Stimulated activated CD8-positive, alpha-beta memory T cell treated with anti-CD3 and anti-CD28 coated beads, Interleukin-15, amount 100 ng/mL, for 24 hours (primary cell): ENCODE measurements at places on chromosomes 12 and 14.
A peak's percentile ranks its signal among the peaks of the same experiment; 100 is the strongest.

GRCh38 chr12:129871991-129872972, 31.5 kb downstream of the TMEM132D start:
- no peak for DNase-seq

- DNase-seq: no peak
Measured at GRCh38 chr12:101599311-101599710, 4.5 kb downstream of the MYBPC1 start.

GRCh38 chr14:53874704-53875103, 81.9 kb downstream of the BMP4 start:
- DNase-seq: no peak

GRCh38 chr12:58416236-58416635, 474.9 kb downstream of the ATP23 start:
- no peak for DNase-seq

DNA sequence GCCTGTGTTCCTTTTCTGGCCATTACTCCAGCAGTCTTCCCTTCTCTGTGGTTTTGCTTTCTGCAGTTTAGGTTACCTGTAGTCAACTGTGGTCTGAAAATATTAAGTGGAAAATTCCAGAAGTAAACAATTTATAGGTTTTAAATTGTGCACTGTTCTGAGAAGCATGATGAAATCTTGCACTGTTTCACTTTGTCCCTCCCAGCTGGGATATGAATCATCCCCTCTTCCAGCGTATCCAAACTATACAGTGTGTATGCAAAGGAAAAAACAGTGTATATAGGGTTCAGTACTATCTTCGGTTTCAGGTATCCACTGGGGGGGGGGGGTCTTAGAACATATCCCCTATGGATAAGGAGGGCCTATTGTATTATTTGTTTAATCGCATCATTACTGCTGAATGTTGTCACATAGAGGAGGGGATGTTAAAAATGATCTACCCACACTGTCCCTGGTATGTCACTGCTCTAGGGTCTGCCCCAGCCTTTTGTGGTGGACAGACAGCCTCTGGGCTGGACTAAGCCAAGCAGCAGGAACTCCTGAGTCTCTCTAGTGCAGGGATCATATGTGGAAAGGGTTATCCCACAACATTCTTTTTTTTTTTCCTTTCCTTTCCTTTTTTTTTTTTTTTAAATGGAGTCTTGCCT, 109.1 kb upstream of the MAX start:
- DNase-seq: no peak

DNA sequence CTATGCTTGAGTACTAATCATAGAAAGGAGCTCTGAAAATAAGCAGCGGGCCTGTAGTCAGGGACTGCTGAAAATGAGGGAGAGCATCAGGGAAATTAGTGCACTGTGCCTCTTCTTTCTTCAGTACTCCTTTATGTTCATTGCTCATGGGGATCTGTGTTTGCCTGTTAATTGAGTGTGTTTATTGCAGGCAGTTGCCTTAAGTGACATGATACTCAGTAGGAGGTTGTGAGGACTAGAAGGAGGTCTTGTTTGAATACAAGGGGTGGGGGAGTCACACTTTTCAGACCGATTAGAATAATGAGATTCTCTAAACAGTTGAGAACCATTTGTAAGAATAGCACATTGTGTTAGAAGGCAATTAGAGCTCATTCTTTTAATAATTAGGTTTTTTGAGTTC, 102.6 kb upstream of the SLCO1C1 start:
- no peak for DNase-seq

- no peak for DNase-seq
Measured at GRCh38 chr14:88746052-88746451, 46.7 kb downstream of the EML5 start.

DNA sequence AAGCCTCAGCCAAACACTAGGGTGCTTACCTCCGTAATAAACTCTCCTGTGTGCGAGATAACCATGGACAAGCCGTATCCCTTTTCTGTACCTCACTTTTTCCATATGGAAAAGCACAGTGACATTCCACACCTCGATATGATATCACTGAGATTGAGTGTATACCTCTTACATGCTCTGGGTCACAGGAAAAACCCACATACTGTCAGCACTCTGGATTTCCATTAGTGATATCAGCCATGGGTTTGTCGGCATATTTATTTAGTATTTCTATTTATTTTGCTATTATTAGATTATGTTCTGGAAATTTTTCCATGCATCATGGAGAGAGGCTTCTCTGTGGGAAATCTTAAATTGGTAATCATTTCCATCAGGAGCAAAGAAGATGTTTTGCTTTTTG, 28.0 kb upstream of the DAAM1 start:
- DNase-seq: no peak

DNA sequence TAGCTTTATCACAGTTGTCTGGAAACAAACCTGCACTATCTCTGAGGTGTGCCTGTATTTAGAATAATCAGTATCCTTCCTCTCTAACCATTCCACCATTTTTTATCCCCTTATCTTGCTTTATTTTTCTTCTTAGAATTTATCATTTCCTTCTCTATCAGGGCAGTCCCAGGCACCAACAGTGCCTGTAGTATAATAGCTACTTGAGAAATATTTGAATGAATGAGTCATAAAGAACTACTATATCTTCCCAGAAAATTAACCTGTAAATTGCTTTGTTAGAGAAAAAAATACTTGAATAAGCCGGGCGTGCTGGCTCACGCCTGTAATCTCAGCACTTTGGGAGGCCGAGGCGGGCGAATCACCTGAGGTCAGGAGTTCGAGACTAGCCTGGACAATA, 21.2 kb upstream of the FOXJ2 start:
- DNase-seq: no peak

- DNase-seq: no peak
Measured at GRCh38 chr14:92635896-92636295, 112.5 kb downstream of the LGMN start.

DNA sequence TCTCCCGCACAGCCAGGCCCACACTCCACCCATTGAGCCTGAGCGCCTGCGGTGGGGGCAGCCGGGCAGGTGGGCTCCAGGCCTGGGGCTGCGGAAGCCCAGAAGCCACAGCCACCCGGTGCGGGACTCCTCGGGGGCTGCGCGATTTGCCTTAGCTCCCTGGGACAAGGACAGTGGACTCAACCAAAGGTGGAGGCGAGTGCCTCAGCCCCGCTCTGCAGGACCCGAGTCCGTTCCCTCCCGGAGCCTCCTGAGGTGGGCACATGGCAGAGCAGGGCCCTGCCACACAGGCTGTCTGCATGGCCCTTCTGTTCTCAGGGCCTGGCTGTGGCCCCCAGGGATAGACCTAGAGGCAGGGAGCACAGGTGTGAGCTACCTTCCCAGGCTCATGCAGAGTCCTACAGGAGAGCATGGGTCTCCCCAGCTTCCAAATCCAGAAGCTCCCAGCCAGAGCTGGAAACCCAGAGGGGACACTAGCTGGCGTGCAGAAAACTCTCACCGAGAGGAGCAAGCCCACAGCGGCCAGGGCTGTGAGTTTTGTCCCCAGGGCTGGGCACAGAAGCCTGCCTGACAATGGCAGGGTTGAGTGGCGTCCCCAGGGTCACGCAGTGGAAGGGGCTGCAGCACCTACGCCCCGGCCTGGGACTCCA, 22.2 kb upstream of the LRTM2 start:
- no peak for DNase-seq

GRCh38 chr14:77557391-77557790, 58.8 kb upstream of the ISM2 start:
- no peak for DNase-seq

DNA sequence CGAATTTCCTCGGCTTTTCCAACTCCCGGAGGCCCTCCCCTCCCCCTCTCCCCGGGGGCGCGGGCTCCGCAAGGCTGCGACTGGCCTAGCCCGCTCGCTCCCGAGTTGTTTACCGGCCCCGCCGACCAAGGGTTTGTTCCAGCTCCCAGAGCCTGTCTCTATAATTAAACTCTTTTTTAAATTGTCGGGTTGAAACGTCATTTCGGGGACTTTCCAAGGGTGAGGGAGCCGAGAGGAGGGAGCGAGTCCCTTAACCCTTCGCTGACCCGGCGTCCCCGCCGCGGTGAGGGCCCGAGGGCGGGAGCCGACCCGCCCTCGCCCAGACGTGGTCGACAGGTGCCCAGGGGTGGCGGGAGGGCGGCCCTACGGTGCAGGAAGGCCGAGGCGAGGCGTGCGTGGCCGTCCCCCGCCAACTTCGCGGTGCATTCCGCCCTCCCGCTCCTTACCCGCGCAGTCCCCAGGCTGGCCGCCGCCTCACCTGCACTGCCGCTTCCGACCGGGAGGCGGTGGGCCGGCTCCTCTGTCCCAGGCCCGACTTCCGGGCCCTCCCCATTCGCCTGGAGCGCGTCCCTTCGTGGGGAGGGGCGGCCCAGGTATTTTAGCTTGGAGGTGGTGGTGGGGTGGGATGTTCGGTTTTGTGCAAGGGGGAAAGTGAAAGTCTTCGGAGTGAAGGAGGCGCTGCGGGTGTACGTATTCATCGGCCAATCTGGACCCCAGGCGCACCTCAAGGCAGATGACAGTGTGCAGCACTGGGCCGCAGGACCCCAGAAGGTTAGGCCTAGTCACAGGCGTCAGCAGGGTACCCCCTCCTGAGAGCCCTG, 2.9 kb upstream of the ZFP36L1 start:
- peak; percentile 47 for DNase-seq

DNA sequence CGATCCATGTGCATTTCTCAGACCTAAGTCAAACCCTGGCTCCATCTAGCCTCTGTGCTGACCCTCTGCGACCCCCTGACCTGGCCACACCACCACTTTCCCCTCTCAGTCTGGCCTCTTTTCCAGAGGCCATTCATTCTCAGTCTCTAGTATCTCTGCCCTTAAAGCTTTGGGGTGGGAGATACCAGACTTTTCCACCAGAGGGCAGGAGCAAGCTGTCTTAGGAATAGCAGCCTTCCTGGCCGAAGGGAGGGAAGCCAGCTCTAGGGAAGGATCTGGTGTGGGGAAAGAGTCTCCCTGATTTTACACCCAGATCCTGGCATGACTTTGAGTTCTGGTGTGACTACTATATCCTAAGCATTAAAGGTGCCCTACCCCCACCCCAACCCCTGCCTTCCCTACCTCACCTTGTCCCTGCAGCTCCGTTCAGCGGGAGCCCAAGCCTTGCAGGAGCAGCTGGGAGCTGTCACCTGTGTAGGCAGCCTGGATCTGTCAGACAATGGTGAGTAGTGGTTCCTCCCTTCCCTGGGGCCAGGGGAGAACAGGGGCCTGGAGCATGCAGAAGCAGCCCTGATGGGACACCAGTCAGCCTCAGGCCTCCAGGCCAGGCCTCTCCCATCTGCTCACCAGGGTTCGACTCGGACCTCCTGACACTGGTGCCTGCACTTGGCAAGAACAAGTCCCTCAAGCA, 6.6 kb downstream of the CARMIL3 start:
- DNase-seq: no peak

GRCh38 chr12:11555743-11556625, 93.5 kb upstream of the ETV6 start:
- no peak for DNase-seq

DNA sequence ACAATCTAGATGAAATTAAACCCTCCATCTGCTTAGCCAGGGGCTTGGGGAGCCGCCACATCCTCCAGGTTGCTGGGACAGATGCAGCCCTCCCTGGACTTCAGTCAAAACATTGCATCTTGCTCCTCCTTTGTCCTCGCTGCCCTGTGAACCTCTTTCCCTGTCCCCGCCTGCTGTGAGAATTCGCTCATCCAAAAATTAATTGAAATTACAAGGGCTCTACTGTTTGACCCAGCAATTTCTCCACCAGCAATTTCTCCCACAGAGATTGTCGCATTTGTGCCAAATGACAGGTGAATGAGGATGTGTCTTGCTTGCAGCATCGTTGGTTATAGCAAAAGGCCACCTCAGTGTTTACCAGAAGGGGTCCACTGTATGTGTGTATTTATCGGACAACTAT, 5.0 kb upstream of the POP5 start:
- DNase-seq: no peak

- DNase-seq: no peak
Measured at GRCh38 chr12:124610021-124610612, 42.7 kb upstream of the NCOR2 start.

- no peak for DNase-seq
Measured at GRCh38 chr12:82765971-82766705, 79.4 kb downstream of the TMTC2 start.

- DNase-seq: no peak
Measured at GRCh38 chr14:24965934-24966578, 83.9 kb downstream of the STXBP6 start.

DNA sequence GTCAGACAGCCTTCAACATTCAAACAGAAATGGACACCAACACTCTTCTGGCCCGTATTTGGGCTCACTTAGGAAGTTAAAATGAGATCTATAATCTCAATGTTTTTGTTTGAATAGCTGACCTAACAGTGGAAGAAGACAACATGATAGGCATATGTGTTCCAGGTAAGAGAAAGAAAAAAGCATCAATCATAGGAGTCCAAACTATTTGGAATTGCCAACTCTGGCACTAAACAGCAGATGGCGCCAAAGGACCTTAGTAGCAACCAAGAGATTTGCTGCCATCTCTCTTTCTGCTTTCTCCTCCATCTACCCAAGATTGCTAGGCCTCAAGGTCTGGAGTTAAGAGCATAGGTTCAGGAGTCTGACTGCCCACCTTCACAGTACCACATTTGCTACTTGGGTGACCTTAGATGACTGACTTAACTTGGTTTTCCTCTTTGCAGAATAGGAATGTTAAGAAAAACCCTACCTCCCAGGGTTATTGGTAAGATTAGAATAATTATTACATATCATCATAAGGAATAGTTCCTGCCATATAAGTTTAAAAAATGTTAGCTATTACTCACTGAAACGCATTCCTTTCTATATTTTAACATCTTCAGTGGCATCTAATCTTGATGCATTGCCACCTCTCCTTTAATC, 30.2 kb downstream of the PEX5 start:
- DNase-seq: peak; percentile 25

- DNase-seq: no peak
Measured at GRCh38 chr12:88546853-88547252, 33.4 kb downstream of the KITLG start.

- DNase-seq: no peak
Measured at GRCh38 chr12:59173695-59174094, 253.4 kb upstream of the LRIG3 start.

DNA sequence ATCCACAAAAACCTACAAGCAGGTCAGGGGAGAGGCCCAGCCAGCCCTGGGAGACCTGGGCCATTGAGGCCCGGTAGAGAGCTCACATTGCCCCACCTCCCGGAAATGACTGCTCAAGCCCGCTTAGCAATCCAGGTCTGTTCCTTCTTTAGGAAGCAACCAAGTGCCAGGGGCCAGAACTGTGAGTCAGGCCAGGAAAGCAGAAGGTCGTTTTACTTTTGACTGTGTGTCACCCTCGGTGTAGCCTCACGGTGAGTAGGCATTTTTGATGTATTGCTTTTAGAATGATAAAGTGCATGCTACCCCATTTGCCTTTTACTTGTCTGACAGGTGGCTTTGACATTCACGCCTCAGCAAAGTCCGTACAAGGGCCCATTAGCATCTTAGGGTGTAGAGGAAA, 25.4 kb upstream of the PWP1 start:
- no peak for DNase-seq
